ENCODE measurements at places on chromosomes 3 and 15. TPM values are rescaled to one million over a fixed set of nuclear protein-coding genes. Genes with fewer than 3 reads are reported as not detected.

Gene AMOTL2
- 52.4 TPM for total RNA-seq

Gene PPP1R14D
- 0.33 TPM for total RNA-seq

Gene A4GNT
- total RNA-seq, result not detected

Gene PRSS50
- not detected for total RNA-seq

Gene STARD5
- total RNA-seq, result 1.6 TPM

Gene ZKSCAN7
- not detected for total RNA-seq

Gene IGDCC3
- total RNA-seq, result 0.12 TPM

Gene COL6A5
- not detected for total RNA-seq

Measured in A549 treated with Mapracorat at 1 μM for 4 hours (cell line).